ENCODE measurements at places on chromosomes 2 and 18.

DNA sequence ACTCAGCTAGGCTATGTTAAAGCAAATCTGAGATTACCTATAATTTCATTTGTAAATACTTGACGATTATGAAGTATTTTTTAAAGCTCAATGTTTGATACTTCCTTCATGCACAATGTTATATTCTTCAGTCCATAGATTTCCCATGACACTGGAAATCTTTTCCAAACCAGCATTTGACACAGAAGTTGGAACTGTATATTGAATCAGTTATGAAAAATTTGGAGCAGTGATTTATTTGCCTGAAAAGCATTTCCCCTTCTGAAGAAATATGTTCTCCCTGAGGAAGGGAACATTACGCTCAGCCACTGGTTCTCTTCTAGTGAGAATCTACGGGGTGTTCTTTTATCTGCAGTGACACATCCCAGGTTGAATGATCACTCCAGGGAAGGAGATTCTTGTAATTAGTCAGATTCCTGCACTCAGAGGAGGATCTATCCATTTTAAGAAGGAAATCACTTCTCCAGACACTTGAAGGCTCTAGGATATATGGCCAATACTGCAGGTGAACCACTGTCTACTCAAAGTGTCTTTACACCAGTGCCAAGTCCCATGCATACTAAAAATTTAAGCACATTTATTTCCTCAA lies 64.7 kb downstream of the HNRNPLL start:
- peak; percentile 70 for DNase-seq

GRCh38 chr2:72271276-72271614 lies 123.6 kb upstream of the CYP26B1 start:
- DNase-seq: peak; percentile 62

DNA sequence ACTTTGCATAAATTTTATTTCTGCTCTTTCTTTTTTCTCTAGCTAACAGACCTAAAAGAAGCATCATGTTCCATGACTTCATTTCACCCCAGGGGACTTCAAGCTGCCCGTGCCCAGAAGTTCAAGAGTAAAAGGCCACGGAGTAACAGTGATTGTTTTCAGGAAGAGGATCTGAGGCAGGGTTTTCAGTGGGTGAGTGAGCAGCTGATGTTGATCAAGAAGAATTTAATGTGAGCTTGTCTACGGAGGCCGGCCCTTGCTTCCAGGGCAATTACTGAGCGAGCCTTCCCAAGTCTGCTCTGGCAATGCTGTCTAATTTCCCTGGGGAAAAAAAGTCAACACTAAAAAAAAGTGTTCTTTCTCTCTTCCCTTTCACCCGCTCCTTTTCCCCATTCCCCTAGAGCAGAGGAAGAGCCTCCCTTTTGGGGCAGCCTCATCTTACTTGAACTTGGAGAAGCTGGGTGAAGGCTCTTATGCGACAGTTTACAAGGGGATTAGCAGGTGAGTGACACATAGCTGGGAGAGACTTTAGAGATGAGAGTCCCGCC lies 1.2 kb downstream of the CDK15 start:
- peak; percentile 34 for DNase-seq

DNA sequence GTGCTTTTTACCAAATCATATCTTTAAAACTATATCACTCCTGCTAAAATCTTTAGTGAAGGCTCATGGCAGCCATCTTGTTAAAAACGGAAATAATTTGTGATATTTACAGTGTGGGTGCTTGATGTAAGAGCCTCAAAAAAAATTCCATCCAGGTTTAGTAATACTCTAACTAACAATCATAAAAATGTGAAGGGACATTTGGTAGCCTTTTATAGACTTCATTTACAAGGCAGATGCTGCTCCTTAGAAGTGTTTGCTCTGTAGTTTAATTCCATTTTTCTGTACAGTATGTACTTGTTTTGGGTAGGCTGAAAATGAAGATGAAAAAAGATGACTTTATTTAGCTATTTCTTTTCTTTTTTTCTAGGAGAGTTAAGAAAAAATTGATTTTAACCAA lies 525.0 kb downstream of the ZEB2 start:
- no peak for DNase-seq

- DNase-seq: peak; percentile 52
Observed at GRCh38 chr2:177072090-177072489, 140.5 kb upstream of the HNRNPA3 start.

DNA sequence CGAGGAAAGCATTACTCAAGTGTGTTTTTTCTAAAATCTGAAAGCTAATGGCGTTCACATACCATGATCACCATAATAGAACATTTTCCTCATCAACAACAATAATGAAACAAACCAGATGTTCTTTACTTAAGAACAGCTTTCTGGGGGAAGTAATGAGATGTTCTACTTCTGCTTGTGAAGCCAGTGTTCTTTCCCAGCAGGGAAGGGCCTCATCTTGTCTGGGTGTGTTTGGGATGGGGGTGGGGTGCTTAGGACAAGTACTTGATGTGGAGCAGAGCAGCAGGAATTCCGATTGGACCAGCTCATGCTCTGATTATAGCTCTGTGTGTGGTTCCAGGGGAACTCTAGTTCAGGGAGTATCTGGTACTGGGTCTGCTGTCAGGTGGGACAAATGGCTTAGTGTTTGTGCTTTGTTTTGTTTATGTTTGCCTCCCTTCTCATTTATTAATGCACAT lies 163.0 kb upstream of the NOSTRIN start:
- peak; percentile 100 for DNase-seq

- DNase-seq: no peak
Observed at GRCh38 chr2:98807929-98808328, 77.0 kb upstream of the MGAT4A start.

- no peak for DNase-seq
Observed at GRCh38 chr2:99470957-99471356, 18.9 kb downstream of the REV1 start.

- no peak for DNase-seq
Observed at GRCh38 chr2:217958884-217959225, 43.9 kb downstream of the TNS1 start.

DNA sequence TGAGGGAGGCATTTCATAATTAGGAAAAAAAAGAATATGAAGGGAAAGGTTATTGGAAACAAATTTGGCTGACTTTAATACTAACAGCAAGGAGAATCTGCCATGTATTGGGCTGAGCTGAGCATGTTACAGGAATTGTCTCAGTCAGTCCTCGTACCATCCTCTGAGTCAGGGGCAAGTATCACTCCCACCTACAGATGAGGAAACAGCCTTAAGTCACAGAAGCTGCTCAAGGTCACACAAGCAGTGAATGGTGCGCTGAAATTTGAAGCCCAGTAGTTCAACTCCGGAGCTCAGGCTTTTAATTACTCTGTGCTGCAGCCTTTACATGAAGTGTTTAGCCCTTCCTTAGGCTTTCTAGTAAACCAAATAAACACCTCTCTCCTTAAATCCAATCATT lies 17.3 kb downstream of the PROKR1 start:
- DNase-seq: peak; percentile 72

GRCh38 chr18:26506012-26506411 lies 42.3 kb downstream of the KCTD1 start:
- no peak for DNase-seq

GRCh38 chr2:27164960-27165763 lies 16.4 kb downstream of the TCF23 start:
- DNase-seq: no peak

- no peak for DNase-seq
Observed at GRCh38 chr2:9207641-9208311, 1.2 kb downstream of the ASAP2 start.

GRCh38 chr18:34787931-34788532 lies 77.9 kb downstream of the DTNA start:
- peak; percentile 60 for DNase-seq

GRCh38 chr2:225932811-225933413 lies 533.4 kb downstream of the NYAP2 start:
- no peak for DNase-seq

GRCh38 chr2:136497709-136498108 lies 267.6 kb upstream of the THSD7B start:
- DNase-seq: no peak

DNA sequence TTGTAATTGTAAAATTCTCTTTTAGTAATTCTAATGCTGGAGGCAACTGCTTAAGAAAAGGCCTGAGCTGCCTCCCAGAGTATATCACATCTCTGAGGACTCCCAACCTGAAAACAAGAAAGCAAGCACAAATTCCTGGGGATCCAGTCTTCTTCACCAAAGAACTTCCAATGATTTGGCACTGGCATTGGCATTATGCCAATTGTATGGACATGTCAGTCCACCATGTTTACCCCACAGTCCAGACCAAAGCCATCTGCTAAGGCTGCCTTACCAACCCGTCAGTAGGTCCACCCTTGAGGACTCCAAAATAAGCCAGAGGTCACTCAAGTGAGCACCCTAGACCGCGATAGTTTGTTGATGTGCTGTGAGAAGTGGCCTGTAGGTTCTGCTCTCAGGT lies 263.1 kb downstream of the RND3 start:
- no peak for DNase-seq

DNA sequence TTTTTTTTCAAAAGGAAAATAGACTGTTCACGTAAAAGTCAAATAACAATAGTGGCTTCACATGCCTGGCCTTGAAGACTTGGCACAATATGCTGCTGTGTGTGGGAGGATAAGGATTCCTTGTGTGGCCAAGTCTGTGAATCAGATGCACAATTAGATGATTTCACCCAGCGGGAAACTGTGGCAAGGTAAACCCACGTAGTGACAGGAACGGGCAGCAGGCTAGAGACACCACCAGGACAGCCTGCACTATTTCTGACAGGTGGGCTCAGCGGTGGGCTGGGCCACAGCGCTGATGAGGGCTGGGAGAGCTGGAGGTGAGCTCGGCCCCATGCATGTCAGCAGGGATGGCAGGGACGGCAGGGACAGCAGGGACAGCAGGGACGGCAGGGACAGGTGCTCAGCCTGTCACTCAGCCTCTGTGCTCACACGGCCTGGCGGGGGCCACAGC lies 21.6 kb downstream of the SNORC start:
- DNase-seq: peak; percentile 79

GRCh38 chr18:60892855-60893254 lies 440.4 kb upstream of the CDH20 start:
- peak; percentile 75 for DNase-seq

Data from amniotic epithelial cell (primary cell).